ENCODE measurements at places on chromosomes 13 and 19.

- DNase-seq, result no peak
These were observed 1.1 kb downstream of the ELF1 start for GRCh38 chr13:41017817-41018601.

DNA sequence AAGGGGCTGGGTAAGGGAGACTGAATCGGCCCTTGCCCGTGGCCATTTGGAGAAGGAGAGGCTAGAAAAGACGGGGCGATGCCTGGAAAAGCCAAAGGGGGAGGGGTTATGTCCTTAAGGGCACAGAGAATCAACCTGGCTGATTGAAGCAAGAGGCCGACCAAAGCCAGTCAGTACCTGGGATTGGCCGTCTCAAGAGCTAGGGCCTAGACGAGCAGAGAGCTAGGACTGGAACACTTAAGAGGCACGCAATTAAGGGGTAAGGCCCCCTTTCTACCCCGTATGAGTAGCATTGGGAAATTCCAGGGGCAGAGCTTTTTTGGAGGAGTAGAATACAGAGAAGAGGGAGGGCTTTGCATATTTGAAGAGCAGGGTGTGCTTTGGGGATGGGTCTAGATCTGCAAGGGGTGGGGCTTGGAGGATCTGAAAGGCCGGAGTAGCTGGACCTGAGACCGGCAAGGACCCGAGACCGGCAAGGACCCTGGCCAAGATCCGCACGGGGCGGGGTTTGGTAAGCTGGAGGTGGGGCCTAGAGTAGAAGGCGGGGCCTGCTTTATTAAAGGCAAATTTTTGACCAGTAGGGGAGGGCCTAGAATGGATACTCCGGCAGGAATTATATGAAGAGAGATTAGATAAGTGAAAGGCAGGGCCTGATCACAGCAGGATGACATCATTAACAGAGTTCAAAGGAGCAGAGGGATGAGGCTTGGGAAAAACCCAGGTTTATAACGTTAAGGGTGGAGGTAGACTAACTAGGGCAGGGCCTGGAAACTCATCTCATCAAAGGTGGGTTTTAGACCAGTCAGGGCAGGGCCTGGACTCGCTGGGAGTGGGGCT lies 10.7 kb upstream of the CACNG6 start:
- DNase-seq, result no peak

GRCh38 chr13:22801402-22802003 lies 379.3 kb upstream of the SGCG start:
- DNase-seq, result no peak

DNA sequence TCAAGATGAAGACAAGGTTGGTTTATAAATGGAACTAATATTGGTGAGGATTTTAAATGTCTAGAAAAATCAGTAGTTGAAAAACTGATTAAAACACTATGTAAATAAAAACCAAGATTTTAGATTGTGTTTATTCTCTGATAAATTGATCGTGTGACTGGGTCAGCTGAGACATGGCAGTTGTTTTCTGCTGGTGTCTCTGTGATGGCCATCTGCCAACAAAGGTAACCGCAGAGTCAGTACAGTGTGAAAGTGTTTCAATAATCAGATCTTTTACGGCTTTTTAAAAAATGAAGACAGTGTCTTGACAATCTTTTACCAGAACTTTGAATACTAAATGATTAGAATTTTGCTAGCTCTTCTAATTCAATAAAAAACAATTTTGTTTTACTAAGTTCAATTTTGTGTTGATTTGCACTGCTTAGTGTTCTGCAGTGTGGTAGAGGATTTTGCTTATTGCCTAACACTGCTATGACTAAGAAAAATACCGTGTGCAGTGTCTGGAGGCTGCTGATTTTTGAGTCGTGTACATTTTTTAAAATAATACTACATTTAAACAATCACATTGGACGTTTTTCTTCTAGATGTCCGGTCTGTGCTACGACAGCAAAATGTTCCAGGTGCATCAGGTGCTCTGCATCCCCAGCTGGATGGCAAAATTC lies 32.7 kb upstream of the GPR183 start:
- DNase-seq, result peak; percentile 53

DNA sequence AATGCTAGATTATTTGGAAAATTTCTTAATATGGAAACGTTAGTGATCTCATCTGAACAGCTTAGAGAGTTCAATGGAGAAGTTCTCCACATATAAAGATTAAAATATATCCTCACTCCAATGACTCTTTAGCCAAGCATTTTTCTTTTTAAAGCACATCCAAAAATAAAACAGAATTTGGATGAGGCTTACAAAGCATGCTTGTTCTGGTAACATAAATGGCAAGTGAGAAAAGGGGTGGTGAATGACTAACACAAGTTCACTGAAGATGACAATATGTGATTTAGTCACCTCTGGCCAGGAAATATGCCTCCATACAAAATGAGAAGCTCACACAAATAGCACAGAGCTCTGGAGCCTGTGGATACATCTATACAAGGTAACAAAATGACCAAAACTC lies 253.0 kb downstream of the PCDH20 start:
- DNase-seq, result no peak

- no peak for DNase-seq
These were observed 809 bp downstream of the MISP start for GRCh38 chr19:751501-752341.

DNA sequence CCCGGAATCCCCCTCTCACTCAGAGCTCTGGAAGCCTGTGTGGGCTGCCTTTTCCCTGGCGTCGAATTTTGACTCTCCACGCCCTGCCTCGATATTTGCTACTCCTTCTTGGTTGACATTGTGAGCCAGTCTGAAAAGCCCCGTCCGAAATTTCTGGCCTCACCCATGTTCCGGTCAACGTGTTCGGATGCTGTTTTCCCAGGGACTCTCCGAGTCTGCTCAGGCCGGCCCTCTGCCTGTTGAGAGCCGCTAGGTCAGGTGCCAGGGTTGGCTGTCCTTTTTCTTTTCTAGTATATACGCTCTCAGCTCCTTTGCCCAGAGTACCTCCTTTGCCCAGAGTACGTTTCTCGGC lies 6.8 kb upstream of the DGKH start:
- no peak for DNase-seq

DNA sequence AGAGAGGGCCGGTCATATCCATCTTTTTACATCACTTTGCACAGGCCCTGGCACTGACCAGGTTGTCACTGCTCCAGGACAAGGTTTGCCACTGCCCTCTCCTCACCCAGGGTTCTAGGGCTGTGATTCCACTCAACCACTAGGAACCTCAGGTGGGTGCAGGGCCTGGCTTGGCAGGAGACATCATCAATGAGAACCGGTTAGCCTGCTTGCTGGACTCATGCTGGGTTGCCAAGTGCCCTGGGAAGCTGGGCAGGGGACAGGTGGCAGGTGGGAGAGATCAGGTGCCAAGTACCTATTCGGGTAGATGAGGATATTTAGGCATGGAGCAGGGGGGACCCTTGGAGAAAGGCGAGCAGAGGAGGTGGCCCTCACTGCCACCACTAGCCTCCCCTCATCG lies 4.2 kb upstream of the CERS4 start:
- DNase-seq, result no peak

DNA sequence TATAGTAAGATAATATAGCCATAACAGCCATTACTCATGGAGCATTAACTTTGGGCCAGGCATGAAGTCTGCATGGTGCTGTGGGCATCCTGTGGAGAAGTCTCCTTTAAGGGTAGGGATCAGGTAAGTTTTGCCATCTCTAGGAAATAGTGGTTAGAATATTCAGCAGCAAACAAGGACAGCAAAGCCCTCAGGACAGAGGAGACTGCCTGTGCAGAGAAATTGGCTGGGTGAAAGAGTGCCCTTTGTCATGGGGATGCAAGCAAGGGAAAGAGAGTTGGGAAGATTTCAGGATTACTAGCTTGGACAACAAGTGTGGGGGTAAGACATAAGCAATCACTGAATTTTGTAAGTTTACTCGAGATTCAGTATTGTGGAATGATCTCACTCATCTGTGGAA lies 15.7 kb upstream of the OBI1 start:
- DNase-seq, result no peak

GRCh38 chr19:16587833-16588823 lies 15.9 kb upstream of the SLC35E1 start:
- peak; percentile 61 for DNase-seq

- DNase-seq, result no peak
These were observed 5.3 kb downstream of the MISP start for GRCh38 chr19:756236-756635.

Data from T follicular helper cell (primary cell).